ENCODE measurements at places on chromosomes 5 and 9.
A peak's percentile ranks its signal among the peaks of the same experiment; 100 is the strongest.

GRCh38 chr5:74431290-74431669, 209.2 kb downstream of the ENC1 start:
- peaks cover 4% of the 10 kb centered on the region for H3K4me1 ChIP-seq
- no peak overlapping the region for H3K27ac ChIP-seq
- H3K4me3 ChIP-seq: no peak overlapping the region
- no peak for DNase-seq
- H3K36me3 ChIP-seq: no peaks in the 10 kb centered on the region

- no peak for DNase-seq
- no peak overlapping the region for H3K4me3 ChIP-seq
- no peak overlapping the region for H3K27ac ChIP-seq
- H3K27me3 ChIP-seq: no peaks in the 10 kb centered on the region
Measured at GRCh38 chr9:116468369-116468768, 218.7 kb upstream of the TRIM32 start.

DNA sequence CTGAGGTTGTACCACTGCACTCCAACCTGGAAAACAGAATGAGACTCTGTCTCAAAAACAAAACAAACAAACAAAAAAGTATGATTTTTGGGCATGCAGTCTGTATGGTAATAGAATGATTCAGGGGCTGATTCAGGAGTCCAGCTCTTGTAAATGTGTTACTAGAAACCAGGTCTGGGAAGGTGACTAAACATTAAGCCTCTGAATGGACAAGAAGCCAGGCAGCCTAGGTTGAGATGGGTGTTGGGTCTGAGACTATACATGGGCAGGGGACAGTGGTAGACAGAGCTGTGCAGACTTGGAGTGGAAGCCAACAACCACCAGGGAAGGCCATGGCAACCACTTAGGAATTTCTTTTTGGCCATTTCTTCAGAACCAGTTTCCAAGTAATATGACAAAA, 64.9 kb upstream of the TLE1 start:
- no peaks in the 10 kb centered on the region for H3K4me1 ChIP-seq
- H3K27ac ChIP-seq: no peak overlapping the region
- no peaks in the 10 kb centered on the region for H3K36me3 ChIP-seq
- H3K4me3 ChIP-seq: no peak overlapping the region

DNA sequence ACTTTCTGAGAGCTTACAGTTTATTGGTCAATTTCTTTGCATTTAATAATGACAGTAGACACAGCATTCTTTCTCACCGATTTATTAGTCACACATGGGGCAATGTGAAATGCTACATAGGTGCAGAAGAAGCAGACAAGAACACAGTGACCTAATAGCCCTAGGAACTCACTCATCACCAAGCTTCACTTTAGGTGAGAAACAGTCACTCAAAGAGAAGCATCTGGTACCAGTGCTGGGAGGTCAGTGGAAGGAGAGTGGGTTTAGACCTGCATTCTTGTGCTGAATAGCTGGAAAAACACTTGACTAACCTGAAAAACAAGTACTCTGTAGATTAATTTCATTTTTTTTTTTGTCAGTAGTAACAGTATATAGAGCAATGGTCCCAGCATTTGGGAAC, 179.6 kb downstream of the GRIA1 start:
- no peak overlapping the region for H3K27ac ChIP-seq
- H3K27me3 ChIP-seq: no peaks in the 10 kb centered on the region
- H3K4me3 ChIP-seq: no peak overlapping the region
- no peak for DNase-seq
- no peaks in the 10 kb centered on the region for H3K4me1 ChIP-seq

- H3K36me3 ChIP-seq: no peaks in the 10 kb centered on the region
- no peak overlapping the region for H3K4me3 ChIP-seq
- DNase-seq: no peak
- H3K27me3 ChIP-seq: no peaks in the 10 kb centered on the region
Measured at GRCh38 chr5:5638211-5638610, 215.7 kb downstream of the ICE1 start.

DNA sequence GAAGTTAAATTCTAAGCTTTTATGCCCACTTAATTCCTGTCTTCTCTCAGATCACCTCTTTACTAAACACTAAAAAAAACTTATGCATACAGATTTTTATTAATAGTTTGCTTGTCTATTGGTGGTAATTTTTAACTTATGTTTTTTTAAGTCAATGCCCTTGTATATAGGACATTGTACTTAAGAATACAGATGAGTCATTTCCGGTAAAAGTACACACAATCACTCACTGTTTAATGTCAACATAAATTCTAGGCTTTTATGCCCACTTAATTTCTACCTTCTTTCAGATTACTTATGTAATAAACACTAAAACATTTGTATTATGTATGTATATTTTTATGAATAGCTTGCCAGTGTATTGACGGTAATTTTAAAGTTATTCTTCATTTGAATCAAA, 872.8 kb upstream of the CDH9 start:
- H3K27me3 ChIP-seq: no peaks in the 10 kb centered on the region
- H3K36me3 ChIP-seq: no peaks in the 10 kb centered on the region
- H3K4me1 ChIP-seq: no peaks in the 10 kb centered on the region
- no peak overlapping the region for H3K27ac ChIP-seq
- H3K4me3 ChIP-seq: no peak overlapping the region

DNA sequence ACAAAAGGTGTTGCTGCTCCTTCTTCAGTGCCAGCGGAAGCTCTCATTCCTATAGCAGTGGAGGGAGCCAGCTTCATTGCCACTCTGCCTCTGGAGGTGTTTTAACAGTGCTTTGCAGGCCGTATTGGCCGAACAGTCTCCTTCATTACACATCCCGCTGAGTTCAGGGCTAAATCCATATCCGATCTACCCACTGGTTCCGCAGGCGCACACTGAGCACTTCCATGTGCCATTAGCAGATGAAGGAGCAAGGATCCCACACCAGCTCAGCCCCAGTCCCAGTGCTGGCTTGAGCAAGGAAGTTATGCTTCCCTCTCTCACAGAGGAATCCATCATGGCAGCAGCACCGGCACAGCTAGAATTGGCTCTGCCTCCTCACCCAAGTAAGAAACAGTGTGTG, 121.2 kb upstream of the IRX2 start:
- DNase-seq: no peak
- no peaks in the 10 kb centered on the region for H3K4me1 ChIP-seq
- H3K27ac ChIP-seq: no peak overlapping the region
- no peak overlapping the region for H3K4me3 ChIP-seq
- H3K36me3 ChIP-seq: no peaks in the 10 kb centered on the region

- no peak overlapping the region for H3K27ac ChIP-seq
- no peaks in the 10 kb centered on the region for H3K4me1 ChIP-seq
- no peak for DNase-seq
Measured at GRCh38 chr9:36794461-36794860, 221.8 kb downstream of the MELK start.

DNA sequence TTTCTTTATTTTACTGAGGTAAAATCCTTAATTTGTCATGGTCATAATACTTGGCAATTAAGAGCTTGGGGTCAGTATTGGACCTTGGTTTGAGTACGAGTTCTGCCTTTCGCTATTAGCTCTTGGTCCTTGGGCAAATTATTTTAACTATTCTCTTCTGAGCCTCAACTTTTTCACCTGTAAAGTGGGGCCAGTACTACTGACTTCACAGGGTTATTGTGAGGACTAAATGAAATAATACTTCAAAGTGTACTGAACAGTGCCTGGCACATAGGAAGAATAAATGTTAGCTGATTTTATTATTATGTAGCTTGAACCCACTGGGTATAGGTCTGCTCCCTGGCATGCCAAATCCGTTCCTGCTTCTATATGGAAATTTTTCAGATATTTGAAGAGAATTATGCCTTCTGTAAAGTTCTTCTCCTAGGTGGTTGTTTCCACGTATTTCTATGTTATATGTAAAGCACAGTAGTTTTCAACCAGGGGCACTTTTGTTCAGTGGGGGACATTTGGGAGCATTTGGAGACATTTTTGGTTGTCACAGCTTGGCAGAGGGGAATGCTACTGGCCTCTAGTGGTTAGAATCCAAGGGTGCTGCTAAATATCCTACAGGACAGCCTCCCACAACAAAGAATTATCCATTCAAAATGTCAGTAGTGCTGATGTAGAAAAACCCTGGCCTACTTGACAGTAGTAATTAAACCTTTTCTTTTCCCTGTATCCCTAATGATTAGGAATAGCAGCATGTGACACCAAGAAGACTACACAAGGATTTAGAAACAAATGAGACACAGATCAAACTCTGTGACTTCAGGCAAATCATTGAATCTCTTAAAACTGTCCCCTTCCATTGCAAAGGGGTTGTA, 4.5 kb downstream of the RCL1 start:
- no peaks in the 10 kb centered on the region for H3K36me3 ChIP-seq
- H3K4me1 ChIP-seq: peaks cover 28% of the 10 kb centered on the region
- H3K27ac ChIP-seq: peak overlapping the region; percentile 62
- no peaks in the 10 kb centered on the region for H3K27me3 ChIP-seq

- H3K27ac ChIP-seq: no peak overlapping the region
- no peak for DNase-seq
- H3K27me3 ChIP-seq: no peaks in the 10 kb centered on the region
- H3K36me3 ChIP-seq: peaks cover 13% of the 10 kb centered on the region
Measured at GRCh38 chr5:75694781-75695180, 22.5 kb downstream of the POC5 start.

- H3K36me3 ChIP-seq: no peaks in the 10 kb centered on the region
- no peaks in the 10 kb centered on the region for H3K4me1 ChIP-seq
- H3K27me3 ChIP-seq: no peaks in the 10 kb centered on the region
- no peak overlapping the region for H3K27ac ChIP-seq
- no peak for DNase-seq
- no peak overlapping the region for H3K4me3 ChIP-seq
Measured at GRCh38 chr9:81969971-81970370, 18.6 kb upstream of the SPATA31D1 start.

DNA sequence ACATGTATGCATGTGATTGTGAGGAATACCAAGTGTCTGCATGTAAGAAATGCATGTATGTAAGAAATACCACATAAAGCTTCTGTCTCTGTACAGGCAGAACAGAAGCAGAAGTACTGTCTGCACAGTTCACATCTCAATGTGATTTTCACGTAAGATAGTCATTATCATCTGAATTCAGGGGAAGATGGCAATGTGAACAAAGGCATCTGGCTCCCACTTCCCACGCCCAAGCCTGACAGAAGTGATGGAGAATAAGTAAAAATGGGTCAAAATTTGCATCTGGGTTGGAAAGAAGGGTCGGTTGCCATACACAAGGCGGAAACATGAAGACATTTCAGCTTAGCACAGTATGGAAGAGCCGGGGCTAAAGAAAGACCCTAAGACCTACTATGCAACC, 71.7 kb downstream of the SUSD1 start:
- H3K27me3 ChIP-seq: no peaks in the 10 kb centered on the region
- H3K4me3 ChIP-seq: no peak overlapping the region
- no peaks in the 10 kb centered on the region for H3K36me3 ChIP-seq
- DNase-seq: no peak

GRCh38 chr5:65907135-65907534, 19.2 kb upstream of the ERBIN start:
- no peaks in the 10 kb centered on the region for H3K4me1 ChIP-seq
- H3K36me3 ChIP-seq: no peaks in the 10 kb centered on the region
- no peak overlapping the region for H3K27ac ChIP-seq
- H3K27me3 ChIP-seq: no peaks in the 10 kb centered on the region
- DNase-seq: no peak
- no peak overlapping the region for H3K4me3 ChIP-seq

DNA sequence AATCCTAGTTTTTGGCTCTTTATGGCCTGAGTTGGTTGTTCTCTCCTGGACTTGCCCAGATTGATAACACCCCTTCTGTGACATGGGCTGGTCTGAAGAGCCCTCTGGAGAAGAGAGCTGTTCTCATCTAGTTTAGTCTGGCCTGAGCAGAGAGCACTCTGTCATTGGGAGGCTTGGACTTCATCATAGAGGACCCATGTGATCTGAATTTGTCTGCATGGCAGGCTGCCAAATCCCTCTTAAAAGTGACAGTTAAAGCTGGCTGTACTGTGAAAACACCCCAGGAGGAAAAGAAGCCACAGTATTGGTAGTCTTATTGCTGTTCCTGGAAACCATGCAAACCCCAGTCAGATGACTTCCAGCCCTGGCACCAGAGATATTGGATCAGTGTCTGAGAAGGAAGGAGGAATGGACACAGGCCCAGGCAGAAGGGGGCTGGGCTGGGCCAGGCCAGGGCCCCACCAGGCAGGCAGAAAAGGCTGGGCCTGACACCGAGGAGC, 3.7 kb upstream of the WDR31 start:
- H3K4me3 ChIP-seq: no peak overlapping the region
- DNase-seq: peak; percentile 92
- H3K36me3 ChIP-seq: no peaks in the 10 kb centered on the region

GRCh38 chr9:120259100-120259499, 320.9 kb downstream of the CDK5RAP2 start:
- H3K36me3 ChIP-seq: no peaks in the 10 kb centered on the region
- no peaks in the 10 kb centered on the region for H3K4me1 ChIP-seq
- no peaks in the 10 kb centered on the region for H3K27me3 ChIP-seq
- no peak overlapping the region for H3K27ac ChIP-seq
- no peak overlapping the region for H3K4me3 ChIP-seq
- no peak for DNase-seq

GRCh38 chr5:18745042-18745987, 1111.1 kb downstream of the TAF11L14 start:
- no peak for DNase-seq
- peak overlapping the region; percentile 37 for H3K4me3 ChIP-seq
- H3K4me1 ChIP-seq: no peaks in the 10 kb centered on the region
- no peaks in the 10 kb centered on the region for H3K27me3 ChIP-seq
- H3K36me3 ChIP-seq: no peaks in the 10 kb centered on the region

DNA sequence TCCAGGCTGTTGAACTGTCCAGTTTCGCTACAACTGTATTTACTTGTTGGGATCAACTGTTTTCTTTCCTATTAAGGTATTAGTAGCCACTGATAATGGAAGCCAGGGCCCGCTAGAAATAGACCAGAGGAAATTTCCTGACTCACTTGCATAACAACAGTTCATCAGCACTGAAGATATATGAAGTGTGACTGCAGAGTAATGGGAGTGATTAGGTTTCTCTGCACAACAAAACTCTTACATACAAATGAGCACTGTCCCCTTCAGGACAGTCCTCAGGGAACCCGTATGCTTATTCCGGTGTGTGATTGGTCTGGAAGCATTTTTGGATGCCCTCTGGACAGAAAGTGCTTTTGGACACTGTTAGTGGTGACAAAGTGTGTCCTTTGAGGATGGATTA, 55.3 kb downstream of the LIX1 start:
- H3K27me3 ChIP-seq: no peaks in the 10 kb centered on the region
- no peak overlapping the region for H3K27ac ChIP-seq
- no peak for DNase-seq
- no peaks in the 10 kb centered on the region for H3K4me1 ChIP-seq

- DNase-seq: no peak
- H3K4me3 ChIP-seq: no peak overlapping the region
- peak overlapping the region; percentile 27 for H3K27ac ChIP-seq
- no peaks in the 10 kb centered on the region for H3K27me3 ChIP-seq
Measured at GRCh38 chr5:135246923-135247795, 151.9 kb downstream of the MACROH2A1 start.

DNA sequence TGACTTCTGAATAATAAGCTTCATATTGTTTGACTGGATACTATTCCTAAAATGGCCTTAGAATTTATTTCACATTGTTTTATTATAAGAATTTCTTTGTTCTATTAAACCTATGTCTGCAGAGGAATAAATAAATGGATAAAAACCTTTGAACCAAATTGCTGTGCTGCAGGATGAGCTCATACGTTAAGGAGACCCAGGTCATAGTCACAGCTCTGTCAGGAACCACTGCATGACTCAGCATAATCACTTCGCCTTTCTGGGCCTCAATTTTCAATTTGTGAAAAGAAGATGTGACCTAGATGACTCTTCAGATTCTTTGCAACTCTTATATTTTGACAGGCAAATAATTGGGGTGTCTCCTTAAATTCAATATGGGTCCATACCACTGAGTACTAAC, 36.7 kb upstream of the HMHB1 start:
- peaks cover 4% of the 10 kb centered on the region for H3K4me1 ChIP-seq
- H3K27me3 ChIP-seq: no peaks in the 10 kb centered on the region
- H3K36me3 ChIP-seq: no peaks in the 10 kb centered on the region
- H3K27ac ChIP-seq: no peak overlapping the region
- no peak overlapping the region for H3K4me3 ChIP-seq

Measured in tibial artery (tissue), 4 donors.